Activated CD8-positive, alpha-beta memory T cell treated with anti-CD3 and anti-CD28 coated beads for 24 hours (primary cell): ENCODE measurements at places on chromosomes 6 and 20.

GRCh38 chr6:143733510-143733909, 55.7 kb downstream of the PHACTR2 start:
- DNase-seq, result no peak

- no peak for DNase-seq
Measured at GRCh38 chr6:147154454-147154853, 49.8 kb upstream of the STXBP5 start.

- DNase-seq, result no peak
Measured at GRCh38 chr20:4341804-4342485, 326.6 kb upstream of the RNF24 start.

DNA sequence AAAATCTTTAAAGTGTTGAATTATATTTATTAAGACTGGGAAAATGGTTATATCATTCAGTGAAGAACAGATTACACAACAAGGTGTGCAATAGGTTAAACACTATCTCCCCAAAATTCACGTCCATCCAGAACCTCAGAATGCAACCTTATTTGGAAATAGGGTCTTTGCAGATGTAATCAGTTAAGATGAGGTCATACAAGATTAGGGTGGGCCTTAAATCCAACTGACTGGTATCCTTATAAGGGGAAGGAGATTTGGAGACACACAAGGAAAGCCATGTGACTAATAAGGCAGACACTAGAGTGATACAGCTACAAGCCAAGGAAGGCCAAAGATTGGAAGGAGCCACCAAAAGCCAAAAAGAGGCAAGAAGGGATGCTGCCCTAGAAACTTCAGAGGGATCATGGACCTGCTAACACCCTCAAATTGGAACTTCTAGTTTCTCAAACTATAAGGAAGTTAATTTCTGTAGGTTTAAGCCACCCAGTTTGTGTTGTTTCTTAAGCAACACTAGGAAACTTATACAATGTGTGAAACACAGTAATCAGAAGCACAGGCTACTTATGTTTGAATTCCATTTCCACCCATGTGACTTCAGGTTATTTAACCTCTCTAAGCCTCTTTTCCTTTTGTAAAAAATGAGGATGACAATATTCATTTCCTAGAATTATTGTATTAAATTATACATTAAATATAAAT, 16.9 kb downstream of the ILRUN start:
- no peak for DNase-seq

- no peak for DNase-seq
Measured at GRCh38 chr6:33577106-33577535, 3.0 kb downstream of the BAK1 start.

DNA sequence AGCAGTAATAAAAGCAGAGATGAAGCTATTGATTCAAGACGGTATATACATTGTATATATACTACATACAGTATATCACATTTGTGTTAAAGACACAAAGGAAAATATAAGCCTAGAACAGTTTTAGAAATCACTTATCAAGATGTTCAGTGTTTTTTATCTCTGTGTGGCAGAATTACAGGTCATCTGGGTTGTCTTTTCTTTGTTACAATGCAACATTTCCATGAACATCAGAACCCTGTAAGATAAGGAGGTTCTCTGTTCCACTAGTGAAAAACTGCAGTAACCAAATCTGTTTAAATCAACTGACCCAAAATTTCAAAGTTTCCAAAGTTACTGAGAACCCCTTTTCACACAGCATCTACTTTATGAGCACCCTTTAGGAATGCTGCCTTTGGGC, 42.2 kb downstream of the B4GALT5 start:
- no peak for DNase-seq

DNA sequence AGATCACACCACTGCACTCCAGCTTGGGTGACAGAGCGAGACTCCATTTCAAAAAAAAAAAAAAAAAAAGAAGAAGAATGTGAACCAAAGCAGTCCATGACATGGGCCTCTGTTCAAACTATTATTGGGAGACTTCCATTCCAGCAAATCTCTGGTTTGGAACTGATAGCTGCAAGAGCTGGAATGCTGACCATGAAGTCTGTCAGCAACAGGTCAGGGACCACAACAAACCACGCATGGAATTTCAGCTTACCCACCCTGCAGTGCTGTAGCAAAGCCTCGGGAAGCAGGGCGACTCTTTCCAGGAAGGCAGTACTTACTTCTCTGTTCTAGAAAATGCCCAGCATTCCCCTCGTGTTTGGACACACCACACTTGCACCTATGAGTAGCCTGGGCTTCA, 34.1 kb upstream of the TBC1D7 start:
- DNase-seq, result no peak

GRCh38 chr6:158518191-158519127, 41.4 kb upstream of the TMEM181 start:
- DNase-seq, result peak; percentile 74

DNA sequence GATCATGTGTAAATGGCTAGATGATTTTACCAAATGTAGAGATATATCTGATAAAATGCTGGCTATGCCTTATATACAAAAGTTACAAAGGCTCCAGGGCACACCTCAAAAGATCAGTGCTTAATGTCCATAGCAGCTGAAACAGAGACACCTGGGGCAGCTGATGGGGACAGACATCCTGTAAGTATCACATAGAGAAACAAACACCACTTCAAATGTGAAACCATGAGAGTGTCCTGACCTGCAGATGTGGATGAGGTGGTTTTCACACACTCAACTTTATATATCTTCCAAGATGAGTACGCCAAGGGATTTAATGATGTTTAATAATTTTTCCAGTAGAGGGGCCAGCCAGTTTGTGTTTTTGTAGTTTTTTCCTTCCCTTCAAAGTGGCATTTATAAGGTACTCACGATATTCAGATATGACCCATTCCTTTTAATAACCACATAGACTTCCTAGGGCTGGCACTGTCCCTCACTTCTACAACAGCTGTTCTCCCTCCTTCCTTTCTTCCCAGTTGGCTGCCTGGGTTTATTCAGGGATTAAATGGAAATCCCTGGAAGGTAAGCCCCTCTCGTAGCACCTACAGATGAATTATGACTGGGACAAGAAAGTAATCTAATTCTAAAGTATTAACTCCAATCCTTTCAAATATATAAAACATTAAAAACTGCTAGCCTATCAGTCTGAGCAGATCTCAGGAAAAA, 50.3 kb upstream of the MCM9 start:
- no peak for DNase-seq

DNA sequence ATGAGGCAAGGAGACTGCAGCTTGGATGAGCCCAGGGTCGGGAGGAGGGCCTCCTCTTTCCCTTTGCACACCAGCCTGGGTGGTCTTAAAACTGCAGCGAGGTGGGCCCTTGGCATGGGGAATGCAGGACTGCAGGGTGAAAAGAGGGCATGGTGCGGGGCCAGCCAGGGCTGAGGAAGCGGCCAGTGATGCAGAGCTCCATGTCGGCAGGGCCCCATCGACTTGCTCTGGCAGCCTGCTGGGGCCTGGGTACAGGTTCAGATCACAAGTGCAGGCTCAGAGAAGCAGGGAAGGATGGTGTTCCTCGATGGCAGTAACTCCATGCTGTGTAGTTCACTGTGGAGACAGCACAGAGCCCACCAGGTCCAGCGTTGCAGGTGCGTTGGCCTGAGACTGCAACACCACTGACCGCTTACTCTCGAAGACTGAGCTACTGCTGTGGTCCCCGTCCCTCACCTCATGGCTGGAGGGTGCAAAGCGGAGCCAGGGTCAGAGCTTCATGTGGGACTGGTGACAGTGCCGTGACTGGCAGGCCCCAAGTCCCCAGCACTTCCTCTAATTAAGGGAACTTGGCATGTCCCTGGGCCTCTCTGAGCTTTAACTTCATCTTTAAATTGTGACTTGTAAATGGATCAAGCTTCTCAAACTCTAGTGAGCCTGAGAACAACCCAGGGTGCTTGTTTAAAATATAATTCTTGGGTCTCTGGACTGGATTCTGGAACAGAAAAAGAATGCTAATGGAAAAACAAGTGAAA, 223.2 kb downstream of the SYNDIG1 start:
- DNase-seq, result peak; percentile 41

GRCh38 chr6:25012657-25013056, 76.9 kb upstream of the RIPOR2 start:
- no peak for DNase-seq

DNA sequence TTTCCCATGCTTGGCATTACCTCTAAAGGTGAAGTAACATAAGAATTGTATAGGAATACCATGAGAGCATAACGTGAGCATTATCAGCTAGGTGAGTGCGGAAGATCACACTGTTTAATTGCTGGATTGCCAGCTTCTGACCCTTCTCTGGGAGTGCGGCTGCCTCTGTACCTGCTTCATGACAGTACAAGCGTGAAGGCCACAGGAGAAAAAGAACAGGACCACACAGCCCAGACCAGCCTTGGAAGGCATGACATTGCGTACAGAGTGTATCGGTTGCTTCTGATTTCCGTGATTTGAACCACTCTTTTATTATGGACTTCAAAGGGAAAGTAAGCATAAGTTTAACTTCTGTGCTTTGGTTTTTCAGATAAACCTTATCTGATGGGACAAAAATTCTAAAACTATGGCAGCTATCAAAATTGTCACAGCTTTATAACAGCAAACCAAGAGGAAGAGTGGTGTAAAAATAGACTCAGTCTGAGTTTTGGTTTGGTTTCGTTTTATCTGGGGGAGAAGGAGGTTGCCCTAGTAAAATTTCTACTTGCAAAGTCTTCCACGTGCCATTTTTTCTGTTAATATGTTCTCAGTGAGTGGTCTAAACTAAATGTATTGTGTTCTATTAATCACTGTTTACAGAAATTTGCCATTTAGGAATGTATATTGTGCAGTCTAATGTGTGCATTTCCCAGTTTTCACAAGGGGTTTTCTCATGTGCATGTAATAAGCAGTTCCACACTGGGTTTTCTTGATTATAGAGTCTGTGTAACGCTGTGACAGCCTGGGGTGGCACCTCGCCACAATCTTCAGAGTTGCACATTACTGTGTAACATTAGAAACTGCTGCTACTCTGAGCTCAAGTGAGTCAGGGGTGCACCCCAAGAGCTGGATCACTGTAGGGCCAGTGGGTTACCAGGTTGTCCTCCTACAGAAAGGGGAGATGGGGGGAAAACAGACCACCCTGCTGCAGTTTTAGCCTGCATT, 97.3 kb downstream of the RPP40 start:
- no peak for DNase-seq

DNA sequence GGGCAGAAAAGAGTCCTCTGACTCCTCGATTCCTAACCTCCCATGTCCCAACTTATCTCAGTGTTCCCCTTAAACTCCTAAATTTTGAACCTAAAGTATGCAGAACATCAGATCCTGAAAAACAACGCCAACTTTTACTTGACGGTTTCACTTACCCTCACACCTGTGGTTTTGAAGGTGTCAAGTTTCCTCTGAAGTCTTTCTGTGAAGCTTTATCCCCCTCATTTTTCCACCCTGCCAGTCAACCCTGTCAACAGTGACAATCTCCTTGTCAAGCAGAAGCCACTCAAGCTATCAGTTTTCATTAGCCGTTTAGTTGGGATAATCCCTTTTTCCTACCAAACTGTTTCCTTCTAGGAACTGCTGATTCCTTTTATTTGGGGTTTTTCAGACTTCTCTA, 245.4 kb upstream of the PREP start:
- no peak for DNase-seq

- DNase-seq, result no peak
Measured at GRCh38 chr6:43740321-43740960, 29.6 kb upstream of the VEGFA start.

GRCh38 chr20:63837479-63837878, 6.4 kb upstream of the ZBTB46 start:
- no peak for DNase-seq

GRCh38 chr6:40930555-40930954, 108.5 kb downstream of the UNC5CL start:
- DNase-seq, result no peak
